Small intestine (tissue), 16 donors: ENCODE measurements at places on chromosomes 4 and X.

GRCh38 chrX:86714441-86714840 is 566.2 kb downstream of the DACH2 start:
- no peak for DNase-seq

DNA sequence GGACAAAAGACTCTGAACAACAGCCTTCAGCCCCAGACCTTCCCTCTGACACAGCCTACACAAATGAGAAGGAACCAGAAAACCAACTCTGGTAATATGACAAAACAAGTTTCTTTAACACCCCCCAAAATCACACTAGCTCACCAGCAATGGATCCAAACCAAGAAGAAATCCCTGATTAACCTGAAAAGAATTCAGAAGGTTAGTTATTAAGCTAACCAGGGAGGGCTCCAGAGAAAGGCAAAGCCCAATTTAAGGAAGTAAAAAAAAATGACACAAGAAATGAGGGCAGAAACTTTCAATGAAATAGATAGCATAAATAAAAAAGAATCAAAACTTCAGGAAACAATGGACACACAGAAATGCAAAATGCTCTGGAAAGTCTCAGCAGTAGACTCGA is 224.0 kb downstream of the TRIML1 start:
- DNase-seq: no peak

DNA sequence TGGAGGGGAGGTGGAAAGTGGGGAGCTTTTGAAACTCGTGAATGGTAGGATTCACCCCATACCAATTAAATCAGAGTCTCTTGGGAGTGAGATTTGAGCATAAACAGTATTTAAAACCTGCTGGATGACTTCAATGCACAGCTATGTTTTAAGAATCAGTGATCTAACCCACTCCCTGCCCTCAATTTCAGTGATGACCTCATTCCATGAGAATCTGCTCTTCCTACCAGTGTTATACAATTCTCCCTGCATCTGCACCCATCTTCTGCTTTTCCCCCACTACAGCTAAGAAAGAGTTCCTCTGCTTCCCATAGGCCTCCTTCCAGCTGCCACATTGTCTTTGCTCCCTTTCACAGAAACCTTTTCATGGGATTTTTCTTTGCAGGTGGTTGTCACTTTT is 18.3 kb upstream of the H2AZ1 start:
- no peak for DNase-seq

DNA sequence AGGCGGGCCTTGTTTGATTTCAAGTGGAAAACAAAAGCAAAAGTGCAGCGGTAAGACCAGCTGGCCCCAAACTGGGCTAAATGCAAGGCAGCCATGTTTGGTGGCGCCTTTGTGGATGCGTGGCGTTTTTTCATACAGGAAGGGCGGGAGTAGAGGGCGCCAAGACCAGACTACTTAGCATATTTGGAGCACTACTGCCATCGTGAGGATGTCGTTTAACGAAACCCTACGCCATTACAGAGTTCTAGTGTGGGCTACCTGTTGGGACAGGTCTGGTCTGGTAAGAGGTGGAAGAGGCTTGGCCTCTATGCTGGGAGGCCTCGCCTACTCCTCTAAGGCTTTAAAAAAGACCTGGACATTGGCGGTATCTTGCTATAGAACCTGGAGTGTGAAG is 230.7 kb upstream of the STK26 start:
- no peak for DNase-seq

DNA sequence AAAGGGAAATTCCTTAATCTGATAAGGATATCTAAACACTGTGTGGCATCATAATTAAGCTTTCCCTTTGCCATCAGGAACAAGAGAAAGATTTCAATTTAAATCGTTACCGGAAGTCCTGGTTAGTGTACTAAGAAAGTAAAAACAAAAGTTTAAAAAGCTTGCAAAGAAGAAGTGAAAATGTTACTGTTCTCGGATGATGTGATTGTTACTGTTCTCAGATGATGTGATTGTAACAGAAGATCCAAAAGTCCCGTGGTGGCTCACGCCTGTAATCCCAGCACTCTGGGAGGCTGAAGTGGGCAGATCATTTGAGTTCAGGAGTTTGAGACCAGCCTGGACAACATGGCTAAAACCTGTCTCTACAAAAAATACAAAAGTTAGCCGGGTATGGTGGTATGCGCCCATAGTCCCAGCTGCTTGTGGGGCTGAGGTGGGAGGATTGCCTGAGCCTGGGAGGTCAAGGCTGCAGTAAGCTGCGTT is 62.5 kb downstream of the RGS12 start:
- DNase-seq: no peak

DNA sequence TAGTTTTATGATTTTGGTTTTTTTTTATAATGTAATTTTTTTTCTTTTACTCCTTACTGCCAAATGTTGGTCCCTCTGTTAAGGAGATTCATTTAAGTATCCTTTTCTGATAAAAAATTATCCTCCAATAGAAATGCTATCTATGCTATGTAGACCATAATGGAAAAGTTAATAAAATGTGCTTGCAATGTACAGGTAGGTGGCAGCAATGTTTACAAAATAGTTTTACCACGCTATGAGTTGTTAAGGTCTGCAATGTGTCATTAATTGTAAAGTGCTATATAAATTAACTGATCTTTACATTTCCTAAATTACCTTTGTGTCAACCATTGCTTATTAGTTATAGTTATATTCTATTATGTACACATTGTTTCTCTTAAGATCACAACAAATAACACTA is 3.8 kb upstream of the CENPC start:
- DNase-seq: peak; percentile 22

- no peak for DNase-seq
Measured at GRCh38 chr4:10753856-10754402, 69.4 kb upstream of the CLNK start.

GRCh38 chr4:138669479-138670315 is 345.9 kb upstream of the NOCT start:
- no peak for DNase-seq

- no peak for DNase-seq
Measured at GRCh38 chr4:152705903-152706302, 26.1 kb upstream of the TMEM154 start.

GRCh38 chrX:123743312-123743711 is 10.5 kb upstream of the THOC2 start:
- no peak for DNase-seq

DNA sequence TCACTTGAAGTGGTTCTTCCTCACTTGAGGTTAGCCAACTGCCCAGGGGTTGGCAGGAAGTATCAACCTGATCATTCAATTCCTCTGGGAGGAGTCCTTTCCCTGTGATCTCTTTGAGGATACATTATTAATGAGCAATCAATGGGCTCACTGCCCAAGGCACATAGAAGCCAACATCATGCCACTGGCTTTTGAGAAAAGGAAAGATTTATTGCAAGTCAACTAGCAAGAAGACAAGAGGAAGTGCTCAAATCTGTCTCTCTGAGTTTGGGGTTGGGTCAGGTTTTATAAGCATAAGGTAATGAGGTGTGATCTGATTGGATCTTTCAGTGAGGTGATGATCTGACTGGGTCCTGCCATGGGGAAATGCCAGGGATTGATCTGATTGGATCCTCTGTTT is 39.6 kb downstream of the FGFBP1 start:
- no peak for DNase-seq

DNA sequence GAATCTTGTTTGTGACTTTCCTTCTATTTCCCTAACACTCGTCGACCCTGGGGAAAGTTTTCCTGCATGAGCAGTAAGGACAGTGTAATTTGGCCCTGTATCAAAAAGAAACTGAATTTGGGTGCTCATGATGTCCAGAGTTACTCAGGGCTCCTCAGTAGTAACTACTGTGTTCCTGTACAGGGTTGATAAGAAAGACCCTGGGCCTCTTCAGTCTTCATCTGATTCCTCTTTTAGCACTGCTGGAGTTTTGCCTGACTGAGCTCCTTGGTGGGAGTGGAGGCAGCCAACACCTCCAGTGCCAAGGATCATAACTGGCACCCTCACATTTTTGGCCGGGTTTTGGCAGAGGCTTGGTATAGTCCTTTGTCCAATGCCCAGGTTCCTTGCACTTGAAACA is 7.1 kb upstream of the AREG start:
- no peak for DNase-seq

DNA sequence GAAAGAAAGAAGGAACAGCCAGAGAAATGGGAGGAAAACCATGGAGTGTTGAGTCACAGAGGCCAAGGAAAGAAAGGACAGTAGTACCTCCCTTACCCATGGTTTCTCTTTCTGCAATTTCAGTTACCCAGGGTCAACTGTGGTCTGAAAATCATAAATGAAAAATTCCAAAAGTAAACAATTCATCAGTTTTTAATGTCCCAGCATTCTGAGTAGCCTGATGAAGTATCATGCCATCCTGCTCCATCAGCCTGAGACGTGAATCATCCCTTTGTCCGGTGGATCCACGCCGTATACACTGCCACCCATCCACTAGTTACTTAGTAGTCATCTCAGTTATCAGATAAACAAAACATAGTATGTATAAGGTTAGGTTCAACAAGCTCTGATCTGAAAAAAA is 114.2 kb downstream of the COMMD8 start:
- no peak for DNase-seq

DNA sequence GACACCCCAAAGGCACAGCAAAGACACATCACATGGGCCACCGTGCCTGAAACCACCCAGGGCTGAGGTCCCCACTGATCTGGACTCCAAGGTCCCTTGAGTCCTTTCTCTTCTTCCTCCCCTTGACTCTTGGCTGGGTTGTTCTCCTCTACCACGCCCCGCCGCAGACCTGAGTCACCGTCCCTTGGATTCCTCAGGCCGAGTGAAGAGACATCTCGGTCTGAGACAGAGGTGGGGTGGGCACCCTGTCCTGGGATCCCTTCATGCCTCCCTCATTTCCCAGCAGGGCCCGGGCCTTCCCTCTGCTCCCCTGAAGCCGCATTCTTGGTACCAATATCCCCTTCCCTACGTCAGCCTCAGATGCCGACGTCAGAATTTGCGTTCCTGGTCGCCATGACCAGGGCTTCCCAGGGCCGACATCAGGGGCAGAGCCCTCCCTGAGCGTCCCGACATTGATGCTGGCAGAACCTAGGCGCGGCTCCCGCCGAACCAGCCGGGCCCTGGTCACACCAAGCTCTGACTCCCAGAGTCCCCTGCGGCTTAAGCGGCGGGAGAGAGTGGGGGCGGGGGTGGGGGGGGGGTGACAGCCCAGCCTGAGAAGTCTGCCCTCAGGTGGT is 498 bp downstream of the MAGEA10 start:
- DNase-seq: no peak

GRCh38 chrX:71958281-71958675 is 47.6 kb downstream of the NHSL2 start:
- no peak for DNase-seq

- DNase-seq: no peak
Measured at GRCh38 chr4:128009428-128009827, 44.2 kb downstream of the ABHD18 start.

DNA sequence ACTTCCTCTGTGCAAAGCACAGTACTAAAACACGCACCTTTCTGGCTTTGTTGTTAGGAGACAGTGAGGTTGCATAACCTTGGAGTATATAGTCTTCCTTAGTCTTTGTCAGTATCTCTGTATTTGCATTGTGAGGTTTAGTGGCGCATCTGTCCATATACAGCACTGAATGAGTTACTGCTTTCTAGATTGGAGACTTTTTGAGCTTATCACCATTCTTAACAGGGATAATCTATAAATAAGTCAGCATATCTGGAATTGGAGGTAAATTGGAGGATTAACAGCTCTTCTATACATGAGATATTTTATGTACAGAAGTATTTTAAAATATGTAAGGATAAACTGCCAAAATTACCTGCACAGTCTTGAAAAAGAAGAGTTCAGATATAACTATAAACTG is 4.3 kb downstream of the FHDC1 start:
- DNase-seq: no peak

GRCh38 chr4:108053251-108053711 is 63.6 kb downstream of the HADH start:
- no peak for DNase-seq

DNA sequence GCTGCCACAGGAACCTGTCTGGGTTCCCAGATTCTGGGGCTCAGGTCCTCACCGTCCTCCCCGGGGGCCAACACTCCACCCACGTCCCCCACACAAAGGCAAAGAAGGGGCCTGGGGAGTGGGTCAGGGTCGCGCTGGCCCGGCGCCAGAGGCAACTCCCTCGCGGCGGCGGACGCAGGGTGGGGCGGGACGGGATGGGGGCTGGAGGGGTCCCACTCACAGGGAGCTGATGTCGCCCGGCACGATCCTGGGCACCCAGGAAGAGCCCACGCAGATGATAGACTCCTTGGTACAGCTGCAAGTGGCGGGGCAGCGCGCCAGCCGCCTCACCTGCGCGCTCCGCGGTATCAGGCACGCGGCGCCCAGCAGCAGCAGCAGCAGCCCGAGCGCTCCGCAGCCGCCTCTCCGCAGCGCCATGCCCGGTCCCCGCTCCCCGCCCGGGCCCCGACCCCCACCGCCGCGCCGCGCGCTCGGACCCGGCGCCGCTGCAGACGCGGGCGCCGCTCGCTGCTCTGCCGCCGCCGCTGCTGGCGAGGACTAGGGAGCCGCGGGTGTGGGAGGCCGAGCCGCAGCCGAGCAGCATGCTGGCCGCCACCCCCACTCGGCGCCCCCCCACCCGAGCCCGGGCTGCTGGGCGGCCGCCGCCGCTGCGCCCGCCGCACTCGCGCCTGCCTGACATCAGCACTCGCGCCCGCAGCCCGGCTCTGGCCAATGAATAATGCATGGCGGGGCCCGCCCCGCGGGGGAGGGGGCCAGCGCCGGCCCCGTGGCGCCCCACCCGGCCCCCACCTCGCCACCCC is at the start of gene LGI2:
TSS of gene LGI2 (minus strand) at position 670 of the 800 bp plus-strand sequence. CDS start at position 417, 253 bp downstream.
- DNase-seq: no peak

DNA sequence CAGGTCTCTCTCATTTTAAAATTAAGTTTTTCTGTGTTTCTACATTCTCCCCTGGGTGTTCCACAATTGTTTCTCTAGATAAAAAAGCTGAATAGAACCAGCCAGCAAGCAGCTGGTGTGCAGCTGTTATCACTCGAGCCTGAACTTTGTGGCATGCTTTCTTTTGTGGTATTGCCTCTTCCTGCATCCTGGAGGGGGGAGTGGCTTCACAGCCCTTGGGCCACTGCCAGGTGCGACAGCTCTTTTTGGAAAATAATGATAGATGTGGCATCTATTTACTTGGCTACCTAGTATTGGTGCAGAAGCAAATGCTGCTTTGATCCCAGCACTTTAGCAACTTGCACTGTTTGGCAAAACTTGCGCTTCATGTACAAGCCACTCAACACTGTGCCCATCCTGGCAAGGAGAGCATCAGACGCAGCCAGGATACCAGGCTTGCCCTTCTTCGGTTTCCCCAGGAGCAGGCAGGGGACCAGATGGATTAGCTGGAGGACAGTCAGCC is 69.4 kb downstream of the HMGB2 start:
- DNase-seq: peak; percentile 65

DNA sequence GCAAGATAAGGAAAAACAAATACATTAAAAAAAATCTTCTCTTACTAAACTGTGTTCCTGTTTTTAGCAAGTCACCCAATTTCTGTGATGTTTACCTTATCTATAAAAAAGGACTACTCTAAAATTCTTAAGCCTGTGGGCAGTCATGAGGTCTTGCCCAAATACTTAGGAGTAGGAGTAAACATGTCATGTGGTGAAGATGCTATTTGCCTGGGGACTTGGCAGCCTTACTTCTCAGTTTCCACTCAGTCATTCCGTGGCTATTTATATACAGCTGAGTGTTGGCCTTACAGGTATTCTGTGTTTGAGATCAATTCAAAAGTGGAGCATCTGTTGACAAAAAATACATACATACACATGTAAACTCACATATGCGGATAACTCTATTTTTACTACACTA is 89.9 kb upstream of the TLR2 start:
- no peak for DNase-seq
